HuH-7.5 (cell line): ENCODE measurements at places on chromosomes 12 and 14.

DNA sequence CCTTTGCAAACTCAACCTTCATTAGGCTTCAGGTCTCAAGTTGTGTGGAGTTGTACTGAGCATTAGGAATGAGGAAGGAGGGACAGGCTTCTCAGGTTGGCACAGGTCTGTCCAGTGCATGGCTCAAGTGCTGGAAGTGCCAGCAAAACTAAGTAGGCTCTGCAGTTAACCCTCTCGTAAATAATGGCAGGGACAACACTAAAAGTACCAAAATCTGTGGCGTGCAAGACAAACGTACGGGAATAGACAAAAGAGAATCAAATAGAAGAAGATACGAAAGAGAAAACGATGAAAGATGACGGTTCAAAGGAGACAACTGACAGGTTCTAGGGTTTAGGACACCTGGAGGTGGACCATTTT is 612 bp downstream of the TRAPPC6B start:
- DNase-seq: no peak

DNA sequence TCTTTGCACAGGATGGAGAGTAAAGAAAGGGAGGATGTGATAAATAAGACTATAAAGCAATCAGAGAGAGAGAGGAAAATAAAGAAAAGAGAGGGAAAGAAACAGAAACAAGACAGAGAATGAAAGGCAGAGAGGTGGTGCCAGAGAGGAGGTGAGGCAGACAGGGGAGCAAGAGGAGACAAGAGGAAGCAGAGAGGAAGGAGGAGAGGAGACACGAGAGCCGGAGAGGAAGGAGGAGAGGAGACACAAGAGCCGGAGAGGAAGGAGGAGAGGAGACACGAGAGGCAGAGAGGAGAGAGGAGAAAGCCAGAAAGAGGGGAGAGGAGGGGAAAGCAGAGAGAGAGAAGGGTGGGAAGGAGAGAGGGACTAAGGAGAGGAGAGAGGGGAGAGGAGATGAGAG is 125.2 kb downstream of the PAPOLA start:
- DNase-seq: no peak

DNA sequence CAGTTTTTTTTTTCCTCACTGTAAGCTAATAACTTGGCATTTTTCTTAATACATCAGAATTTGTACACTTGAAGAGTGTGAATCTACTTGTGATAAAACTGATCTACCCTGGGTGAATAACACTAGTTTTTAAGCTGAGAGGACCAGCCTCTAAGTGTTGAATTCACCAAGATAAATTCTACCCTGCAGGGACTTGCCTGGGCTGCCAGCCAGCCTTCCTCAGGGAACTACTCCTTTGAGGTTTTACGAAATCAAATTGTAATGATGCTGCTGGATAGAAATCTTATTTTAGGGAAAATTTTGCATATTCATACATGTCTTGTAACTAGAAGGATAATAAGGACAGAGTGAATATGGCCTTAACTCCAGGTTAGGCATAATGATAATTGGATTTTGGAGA is 1.9 kb downstream of the MED21 start:
- no peak for DNase-seq

DNA sequence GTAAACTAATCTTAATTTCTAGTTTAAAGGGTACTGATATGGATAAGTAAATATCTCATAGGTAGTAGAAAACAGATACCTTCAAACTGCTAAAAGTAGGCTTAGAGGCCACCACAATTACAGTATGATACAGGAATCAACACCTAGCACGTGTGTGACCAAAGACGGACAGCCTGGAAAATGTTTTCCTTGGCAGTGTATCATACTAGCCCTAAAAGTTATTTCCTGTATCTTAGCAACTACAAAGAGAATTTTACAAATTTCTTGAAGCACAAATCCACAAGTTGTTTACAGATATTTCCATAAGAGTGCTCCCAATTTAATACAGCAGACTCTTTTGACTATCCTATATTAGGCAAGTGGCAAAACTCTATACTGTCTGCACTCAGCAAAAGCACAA is 106.0 kb downstream of the ITPR2 start:
- DNase-seq: no peak

GRCh38 chr14:44912041-44912869 is 49.5 kb downstream of the KLHL28 start:
- DNase-seq: no peak

GRCh38 chr14:51472881-51473280 is 178.8 kb upstream of the FRMD6 start:
- no peak for DNase-seq

GRCh38 chr12:130555628-130556485 is 160.2 kb downstream of the RIMBP2 start:
- no peak for DNase-seq

DNA sequence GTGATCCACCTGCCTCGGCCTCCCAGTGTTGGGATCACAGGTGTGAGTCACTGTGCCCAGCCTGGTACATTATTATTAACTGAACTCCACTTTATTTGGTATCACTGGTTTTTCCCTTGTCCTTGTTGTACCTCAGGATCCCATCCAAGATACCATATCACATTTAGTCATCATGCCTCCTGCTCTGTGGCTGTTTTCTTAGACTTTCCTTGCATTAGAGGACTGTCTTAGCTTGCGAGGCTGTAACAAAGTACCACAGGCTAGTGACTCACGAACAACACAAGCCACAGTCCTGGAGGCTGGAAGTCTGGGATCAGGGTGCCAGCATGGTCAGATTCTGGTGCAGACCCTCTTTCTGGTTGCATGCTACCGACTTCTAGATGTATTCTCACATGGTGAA is 12.2 kb downstream of the KLC1 start:
- no peak for DNase-seq

DNA sequence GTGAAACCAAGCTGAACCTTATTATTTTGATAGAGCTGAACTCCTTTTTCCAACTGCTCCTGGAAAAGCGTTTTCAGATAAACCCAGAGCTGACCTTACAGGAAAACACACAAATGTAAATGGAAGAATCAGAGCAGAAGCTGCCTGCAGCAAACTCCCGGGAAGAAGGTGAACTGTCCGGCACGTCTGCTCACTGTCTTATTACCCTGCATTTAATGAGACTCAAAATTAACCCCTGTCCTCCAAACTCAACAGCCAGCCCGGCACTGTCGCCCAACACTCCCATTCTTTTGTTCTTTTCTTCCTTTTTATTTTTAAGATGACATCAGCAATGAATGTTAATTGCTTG is 1046.9 kb upstream of the FLRT2 start:
- DNase-seq: no peak

DNA sequence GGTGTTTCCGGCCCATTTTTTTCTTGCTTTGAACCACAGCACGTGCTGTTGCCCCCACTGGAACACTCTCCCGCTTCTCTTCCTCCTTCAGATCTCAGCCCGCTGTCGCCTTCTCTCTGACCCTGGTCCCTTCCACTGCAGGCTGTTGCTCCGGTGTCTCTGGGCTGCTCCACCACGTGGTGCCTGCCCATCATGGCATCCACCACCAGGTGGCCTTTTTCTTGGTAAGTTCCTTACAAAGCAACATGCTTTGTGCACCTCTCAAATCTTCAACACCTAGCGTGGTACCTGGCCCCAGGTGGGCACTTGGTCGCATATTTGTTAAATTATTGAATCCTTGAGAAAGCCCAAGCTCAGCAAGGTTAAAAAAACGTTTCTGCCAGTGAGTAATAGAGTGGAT is 19.1 kb downstream of the TUNAR start:
- DNase-seq: peak; percentile 45

DNA sequence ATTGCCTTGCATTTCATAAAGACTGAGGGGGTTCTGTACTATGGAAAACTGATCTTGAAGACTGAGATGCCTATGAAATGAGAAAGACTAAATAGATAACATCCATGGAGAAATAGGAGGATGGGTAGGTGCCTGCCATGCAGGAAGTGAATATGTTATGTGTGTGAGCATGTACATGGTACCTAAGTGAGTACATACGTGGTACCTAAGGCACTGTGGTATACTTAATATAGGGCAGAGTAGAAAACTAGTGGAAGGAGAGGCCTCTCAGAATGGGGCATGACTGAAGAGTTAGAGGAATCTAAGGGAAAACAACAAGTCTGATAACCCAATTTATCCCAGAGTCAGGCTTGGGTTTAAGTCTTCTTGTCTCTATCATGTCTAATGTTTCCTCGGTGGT is 161.8 kb upstream of the DCN start:
- no peak for DNase-seq

- DNase-seq: no peak
Measured at GRCh38 chr14:96189281-96189711, 15.3 kb upstream of the BDKRB2 start.

DNA sequence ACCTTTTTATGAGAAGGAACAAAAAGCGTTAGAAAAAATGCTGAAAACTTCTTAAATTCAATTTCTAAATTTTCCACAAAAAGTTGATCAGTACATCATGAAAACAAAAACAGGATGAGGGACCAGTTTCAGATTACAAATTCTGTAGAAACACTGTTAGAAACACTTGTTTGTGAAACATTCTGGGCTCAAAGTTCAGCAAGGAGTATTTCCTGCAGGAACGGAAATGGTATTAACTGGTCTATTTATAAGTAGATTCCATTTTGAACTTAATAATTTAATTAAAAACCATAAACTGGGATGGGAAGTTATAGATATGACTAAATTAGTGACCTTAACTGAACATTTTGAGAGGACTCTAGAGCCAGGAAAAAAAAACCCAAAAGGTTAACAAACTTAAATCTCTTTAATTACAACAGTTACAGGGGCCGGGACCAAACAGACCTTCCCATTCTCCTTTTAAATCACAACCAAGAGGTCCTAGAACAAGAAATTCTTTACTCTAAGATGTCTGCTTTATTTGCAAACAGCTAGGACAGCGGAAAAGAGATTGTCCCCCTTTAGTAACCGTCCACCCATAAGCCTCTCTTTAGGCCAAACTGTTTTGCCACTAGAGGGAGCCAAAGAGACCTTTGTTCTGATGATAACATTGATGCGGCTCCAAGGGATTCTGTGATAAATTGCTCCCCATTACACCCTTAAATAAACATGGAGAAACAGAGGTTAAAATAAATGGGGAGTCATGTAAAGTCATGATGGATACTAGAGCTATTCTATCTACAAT is 69.0 kb upstream of the RERGL start:
- no peak for DNase-seq

DNA sequence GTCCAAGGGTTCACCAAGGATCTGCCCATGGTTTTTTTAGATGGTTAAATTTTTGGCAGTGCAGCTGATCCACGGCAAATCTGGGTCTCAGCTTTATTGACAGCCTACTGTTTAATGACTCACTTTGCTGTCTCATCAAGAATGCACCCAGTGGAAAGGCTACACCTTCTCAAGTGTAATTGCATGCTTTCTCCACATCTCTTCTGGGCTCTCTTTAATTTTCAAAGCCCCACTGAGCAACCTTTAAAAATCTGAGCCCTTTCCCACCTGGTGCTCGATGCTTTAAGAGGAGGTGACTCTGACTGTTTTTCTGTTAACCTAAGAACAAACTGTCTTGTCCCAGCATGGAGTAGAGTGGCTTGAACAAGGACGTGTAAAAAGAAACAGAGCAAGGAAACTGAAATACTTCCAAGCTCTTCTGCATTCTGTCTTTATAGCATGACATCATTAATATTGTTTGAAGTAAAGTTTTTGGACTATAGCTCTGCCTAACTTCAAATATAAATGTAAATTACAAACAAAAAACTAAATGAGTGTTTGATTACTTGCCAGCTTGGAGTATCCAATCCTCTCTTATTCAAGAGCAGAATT is 214.2 kb upstream of the KRR1 start:
- DNase-seq: no peak

- DNase-seq: no peak
Measured at GRCh38 chr14:95273001-95273978, 46.4 kb downstream of the CLMN start.
